Fibroblast of the aortic adventitia (primary cell): ENCODE measurements at places on chromosomes 4 and X.

- no peak for DNase-seq
Observed at GRCh38 chr4:189765301-189765700, 175.4 kb upstream of the FRG1 start.

GRCh38 chrX:11187001-11187400, 75.9 kb downstream of the HCCS start:
- DNase-seq = no peak

DNA sequence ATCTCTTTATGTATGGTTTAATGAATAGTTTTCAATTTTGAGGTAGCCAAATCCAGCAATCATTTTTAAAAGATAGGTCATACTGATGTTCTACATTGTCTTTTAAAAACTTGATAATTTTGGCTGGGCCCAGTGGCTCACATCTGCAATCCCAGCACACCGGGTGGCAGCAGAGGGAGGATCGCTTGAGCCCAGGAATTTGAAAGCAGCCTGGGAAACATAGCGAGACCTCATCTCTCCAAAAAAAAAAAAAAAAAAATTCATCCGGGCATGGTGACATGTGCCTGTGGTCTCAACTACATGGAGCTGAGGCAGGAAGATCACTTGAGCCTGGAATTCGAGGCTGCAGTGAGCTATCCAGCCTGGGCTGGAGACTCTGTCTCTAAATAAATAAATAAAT, 419.8 kb downstream of the GALNTL6 start:
- no peak for DNase-seq

DNA sequence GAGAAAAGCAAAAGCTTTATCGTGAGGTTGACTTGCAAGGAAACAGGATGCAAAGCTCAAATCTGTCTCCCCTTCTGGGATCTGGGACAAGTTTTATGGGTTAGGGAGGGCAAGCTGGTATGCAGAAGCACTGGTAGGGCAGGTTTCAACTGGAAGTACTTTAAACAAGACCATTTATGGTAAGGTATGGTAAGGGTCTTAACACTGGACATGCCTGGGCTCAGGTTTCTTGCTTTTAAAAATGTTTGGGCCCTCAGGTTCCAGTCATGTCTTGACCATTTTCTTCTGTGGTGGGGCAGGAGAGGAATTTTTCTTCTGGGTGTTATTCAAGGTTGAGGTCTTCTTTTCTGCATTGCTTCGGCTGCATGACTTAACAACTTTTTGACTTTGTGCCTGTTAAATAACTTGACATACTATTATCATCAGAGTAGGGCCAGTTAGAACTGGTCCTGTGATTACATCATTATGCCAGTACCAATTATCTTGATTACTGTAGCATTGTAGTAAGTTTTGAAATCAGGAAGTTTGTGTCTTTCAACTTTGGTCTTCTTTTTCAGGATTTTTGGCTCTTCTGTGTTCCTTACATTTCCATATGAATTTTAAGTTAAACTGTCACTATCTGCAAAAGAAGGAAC, 33.7 kb downstream of the CD38 start:
- DNase-seq = no peak

DNA sequence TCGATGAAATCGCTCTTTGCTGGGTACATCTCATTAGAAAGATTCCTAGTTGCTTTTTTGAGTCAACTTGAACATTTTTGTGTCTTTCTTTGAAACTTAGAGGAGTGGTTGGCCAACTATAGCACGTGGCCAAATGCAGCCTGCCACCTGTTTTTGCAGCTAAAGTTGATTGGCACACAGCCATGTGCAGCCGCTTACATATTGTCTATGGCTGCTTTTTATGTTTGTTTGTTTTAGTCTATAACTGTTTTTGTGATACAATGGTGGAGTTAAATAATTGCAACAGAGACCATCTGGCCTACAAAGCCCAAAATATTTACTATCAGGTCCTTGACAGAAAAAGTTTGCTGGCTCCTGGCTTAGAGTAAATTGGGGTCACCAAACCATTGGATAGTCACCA, 86.3 kb downstream of the CLCN4 start:
- no peak for DNase-seq

DNA sequence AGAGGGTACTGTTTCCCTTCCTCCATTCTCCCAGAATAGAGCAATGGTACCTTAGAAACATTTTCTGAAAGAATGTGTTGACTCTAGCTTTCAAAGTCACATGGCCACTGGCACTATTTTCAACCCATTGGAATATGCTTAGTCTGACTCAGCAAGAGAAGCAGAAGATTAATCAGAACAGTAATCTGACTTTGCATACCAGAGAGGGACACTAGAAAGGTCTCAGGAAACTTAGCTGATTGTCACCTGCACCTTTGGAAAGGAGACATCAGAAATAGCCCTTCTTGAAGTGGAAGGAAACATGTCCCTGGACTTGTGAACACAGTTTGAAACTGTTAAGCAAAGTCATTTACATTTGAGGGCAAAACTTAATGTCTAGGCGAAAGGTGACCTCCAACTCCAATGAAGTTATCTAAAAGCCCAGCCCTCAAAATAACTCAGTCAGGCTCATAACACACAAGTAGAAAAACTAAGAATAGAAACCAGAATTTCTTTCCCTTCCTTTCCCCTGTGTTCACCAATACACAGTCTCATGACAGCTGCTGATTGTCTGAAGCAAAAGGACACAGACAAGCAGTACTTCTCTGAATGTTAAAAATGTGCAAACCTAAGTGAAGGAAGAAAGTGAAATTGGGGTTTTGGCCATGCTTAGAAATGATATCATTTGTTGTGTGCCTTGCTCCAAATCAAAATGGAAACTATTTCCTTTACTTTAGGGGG, 270.8 kb downstream of the GRIA3 start:
- DNase-seq = peak; percentile 6

GRCh38 chrX:22134681-22135080, 102.6 kb downstream of the PHEX start:
- peak; percentile 74 for DNase-seq

- peak; percentile 66 for DNase-seq
Observed at GRCh38 chr4:21765810-21766407, 182.7 kb downstream of the KCNIP4 start.

DNA sequence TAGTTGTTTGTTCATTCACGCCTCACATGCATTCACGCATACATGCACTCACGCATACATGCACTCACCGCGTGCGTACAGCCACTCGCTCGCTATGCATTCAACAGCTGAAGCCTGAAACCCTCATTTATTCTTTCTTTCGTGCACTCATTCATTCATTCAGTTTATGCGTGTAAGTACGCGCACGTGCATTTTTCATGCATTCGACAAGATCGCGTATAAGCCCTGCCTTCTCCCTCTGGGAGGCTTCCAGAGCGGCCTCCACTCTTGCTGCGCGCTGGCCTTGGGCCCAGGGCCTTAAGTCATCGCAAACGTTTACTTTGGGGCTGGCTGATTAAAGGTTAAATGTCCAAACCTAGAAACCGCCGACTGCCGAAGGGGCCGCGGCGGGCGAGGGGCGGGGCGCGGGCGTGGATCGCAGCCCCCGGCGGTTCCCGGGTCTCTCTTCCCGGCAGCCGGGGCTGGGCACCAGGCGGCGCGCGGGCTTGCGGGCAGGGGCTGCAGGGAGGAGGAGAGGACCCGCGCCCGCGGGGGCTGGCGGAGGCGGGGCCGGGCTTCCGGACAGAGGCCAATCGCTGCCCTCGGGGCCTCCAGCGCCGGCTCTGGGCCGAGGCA, at the start of gene GYG2:
GYG2 (plus strand) TSS at position 587 of the 615 bp plus-strand sequence. CDS start 1,259 bp downstream, outside the sequence.
- peak; percentile 22 for DNase-seq
